Purkinje cell (primary cell): ENCODE measurements at places on chromosomes 3 and 15. TPM values are rescaled to one million over a fixed set of nuclear protein-coding genes. Genes with fewer than 3 reads are reported as not detected.

Gene ATP8B4
- 0.58 TPM in 1 of 2 replicates, not detected in the other for polyA plus RNA-seq

Gene AADAC
- polyA plus RNA-seq: not detected in 2 replicates

Gene CYP8B1
- not detected in 2 replicates for polyA plus RNA-seq

Gene CLRN1
- not detected in 2 replicates for polyA plus RNA-seq

Gene TRH
- polyA plus RNA-seq: 0.40 TPM in 1 of 2 replicates, not detected in the other

Gene TUSC7
- 5.7 TPM in 1 of 2 replicates, not detected in the other for polyA plus RNA-seq

Gene CCR8
- not detected in 2 replicates for polyA plus RNA-seq

Gene SLC26A6
- polyA plus RNA-seq: not detected in 2 replicates

Gene FGF7
- polyA plus RNA-seq: 0.94 and 2.0 TPM in 2 replicates

Gene MDFIC2
- polyA plus RNA-seq: not detected in 2 replicates

Gene HTR3E
- not detected in 2 replicates for polyA plus RNA-seq

Gene KPNA4
- polyA plus RNA-seq: 35.0 and 36.1 TPM in 2 replicates

Gene IMPG2
- 0.05 and 0.27 TPM in 2 replicates for polyA plus RNA-seq

Gene CORO2B
- polyA plus RNA-seq: 139 and 184 TPM in 2 replicates

Gene FBXO40
- polyA plus RNA-seq: 0.84 and 1.2 TPM in 2 replicates

Gene IQCF2
- polyA plus RNA-seq: not detected in 2 replicates

Gene ZBTB20
- polyA plus RNA-seq: 17.1 and 20.5 TPM in 2 replicates

Gene GPR149
- not detected in 2 replicates for polyA plus RNA-seq

Gene RTP3
- not detected in 2 replicates for polyA plus RNA-seq

Gene GOLGA6B
- not detected in 2 replicates for polyA plus RNA-seq

Gene RAD18
- 6.9 and 31.1 TPM in 2 replicates for polyA plus RNA-seq

Gene EXOSC7
- 66.6 and 67.2 TPM in 2 replicates for polyA plus RNA-seq

Gene APOD
- polyA plus RNA-seq: 23.4 and 38.2 TPM in 2 replicates

Gene MYO5A
- polyA plus RNA-seq: 70.3 and 80.4 TPM in 2 replicates

Gene SLC33A1
- polyA plus RNA-seq: 19.7 and 21.3 TPM in 2 replicates

Gene GNAT1
- polyA plus RNA-seq: not detected in 2 replicates

Gene ATP13A4
- polyA plus RNA-seq: 1.9 TPM in 2 replicates

Gene HHLA2
- 0.90 TPM in 1 of 2 replicates, not detected in the other for polyA plus RNA-seq
